Caki2 (cell line): ENCODE measurements at places on chromosomes 1 and 21. TPM values are rescaled to one million over a fixed set of nuclear protein-coding genes. Genes with fewer than 3 reads are reported as not detected.

DNA sequence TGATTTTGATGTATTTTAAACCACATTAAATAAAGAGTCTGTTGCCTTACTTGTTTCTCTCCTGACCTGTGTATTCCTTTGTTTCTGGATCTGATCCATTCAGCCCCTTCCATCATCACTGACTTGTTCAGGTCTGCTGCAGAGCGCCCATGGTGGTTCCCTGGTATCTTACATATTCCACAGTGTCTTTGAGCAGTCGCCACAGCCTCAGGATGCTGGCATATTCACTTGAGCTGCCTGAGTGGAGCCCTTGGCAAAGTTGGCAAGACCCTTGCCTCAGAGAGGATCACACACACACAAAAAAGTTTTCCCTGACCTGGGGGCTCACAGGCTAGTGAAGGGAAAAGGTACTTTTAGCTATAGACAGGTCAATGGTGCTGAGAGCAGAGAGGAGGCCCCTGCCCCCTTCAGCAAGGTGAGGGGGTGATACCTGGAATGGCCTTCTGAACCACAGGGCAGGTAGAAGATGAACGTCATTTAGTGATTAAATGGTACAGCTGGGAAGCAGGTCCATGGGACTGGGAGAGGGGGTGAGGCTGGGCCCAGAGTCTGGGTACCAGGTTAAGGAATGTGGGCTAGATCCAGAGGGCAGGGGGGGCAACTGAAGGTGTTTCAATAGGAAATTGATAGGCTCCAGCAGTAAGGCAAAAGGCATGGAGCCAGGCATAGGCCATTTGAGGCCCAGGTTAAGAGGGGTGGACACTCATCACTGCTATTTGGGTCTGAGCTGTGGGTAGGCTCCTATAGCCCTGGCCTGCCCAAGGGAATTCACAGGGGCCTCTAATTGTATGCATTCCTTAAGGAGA, 2.0 kb upstream of the CCDC28B start:
- no peak for DNase-seq

PODN gene
- total RNA-seq = not detected in 2 replicates

DNA sequence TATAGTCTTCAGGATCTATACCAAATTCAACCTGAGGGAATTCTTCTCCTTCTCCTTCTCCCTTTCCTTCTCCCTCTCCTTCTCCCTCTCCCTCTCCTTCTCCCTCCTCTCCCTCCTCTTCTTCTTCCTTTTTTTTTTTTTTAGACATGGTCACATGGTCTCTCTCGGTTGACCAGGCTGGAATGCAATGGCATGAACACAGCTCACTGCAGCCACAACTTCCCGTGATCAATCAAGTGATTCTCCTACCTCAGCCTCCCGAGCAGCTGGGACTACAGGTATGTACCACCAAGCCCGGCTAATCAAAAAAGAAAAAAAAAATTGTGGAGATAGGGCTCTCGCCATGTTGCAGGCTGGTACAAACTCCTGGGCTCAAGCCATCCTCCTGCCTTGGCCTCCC, 51.5 kb downstream of the DNAI4 start:
- peak; percentile 9 for DNase-seq

DNA sequence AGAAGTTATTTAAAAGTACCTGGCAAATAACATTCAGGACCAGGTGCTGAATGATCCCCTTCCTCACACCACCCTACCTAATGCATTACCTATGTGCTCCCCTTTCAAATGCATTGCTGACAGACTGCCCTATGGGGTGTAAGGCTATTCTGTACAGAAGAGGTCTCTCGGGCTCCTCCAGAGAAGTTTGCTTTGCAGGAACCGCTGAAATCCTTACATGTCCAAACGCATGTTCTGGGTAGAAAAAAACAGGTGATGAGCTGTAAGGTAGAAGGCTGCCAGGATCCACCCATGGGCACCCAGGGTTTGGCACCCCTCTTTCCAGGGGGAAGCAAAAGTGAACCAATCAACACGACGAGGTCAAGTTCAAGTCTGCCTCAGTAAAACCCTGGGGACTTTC, 58.3 kb upstream of the TARBP1 start:
- no peak for DNase-seq

- no peak for DNase-seq
These were observed 102.1 kb downstream of the JAK1 start for GRCh38 chr1:64864018-64864940.

DNA sequence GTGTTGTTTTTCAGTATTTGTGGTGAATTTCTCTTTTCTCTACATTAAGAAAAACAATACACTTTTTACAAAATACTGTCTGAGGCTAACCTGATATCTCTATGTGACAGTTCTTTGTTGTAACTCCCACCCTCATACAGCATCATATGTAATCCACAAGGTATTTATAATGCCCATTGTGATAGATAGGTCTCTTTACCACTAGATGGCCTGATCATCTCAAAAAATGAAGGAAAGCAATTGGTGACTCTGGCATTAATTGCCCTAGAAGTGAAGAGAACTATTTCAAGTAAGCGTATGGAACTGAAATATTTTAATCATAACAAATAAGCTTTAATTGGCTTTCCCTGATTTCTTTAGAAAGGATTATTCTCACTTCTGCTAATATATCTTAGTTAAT, 36.2 kb upstream of the HFM1 start:
- no peak for DNase-seq

COL6A1 gene
- 95.8 and 146 TPM in 2 replicates for total RNA-seq

DNA sequence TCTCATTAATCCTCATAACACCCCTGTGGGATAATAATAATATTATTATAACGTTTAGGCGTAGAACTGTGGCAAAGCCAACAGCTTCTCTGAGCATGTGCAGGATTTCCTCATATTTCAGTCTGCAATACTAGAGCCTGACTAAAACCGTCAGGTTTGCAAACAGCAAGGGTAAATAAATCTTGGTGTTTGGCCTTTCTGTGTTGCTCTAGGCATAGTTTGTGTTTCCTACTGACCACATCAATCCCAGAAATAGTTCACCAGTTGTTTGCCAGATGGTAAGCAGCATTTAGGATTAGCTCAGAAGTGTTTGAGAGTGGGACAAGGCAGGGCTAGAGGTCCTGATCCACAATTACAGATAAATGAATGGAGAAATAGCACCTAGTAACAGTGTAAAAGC, 2.8 kb upstream of the KCNA3 start:
- DNase-seq = no peak

DNA sequence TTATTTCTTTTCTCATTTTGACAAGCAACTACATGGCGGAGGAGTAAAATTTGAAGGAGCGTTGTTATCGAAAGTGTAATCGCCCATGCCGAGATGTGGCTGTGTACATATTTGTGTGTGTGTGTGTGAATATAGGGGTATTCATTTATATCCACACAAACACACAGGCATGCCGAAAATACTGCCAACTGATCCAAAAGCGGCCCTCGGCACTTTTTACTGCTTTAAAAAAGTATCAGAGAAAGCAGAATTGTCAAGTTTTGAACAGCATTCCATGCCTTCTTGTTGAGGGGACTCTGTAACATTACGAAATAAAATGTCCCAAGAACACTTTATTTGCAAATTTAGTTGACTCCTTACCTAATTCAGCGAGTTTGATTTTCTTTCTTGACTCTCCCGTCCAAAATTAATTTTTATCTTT, 1.1 kb downstream of the PBX1 start:
- DNase-seq = no peak

GRCh38 chr1:56806804-56807203, 12.4 kb downstream of the FYB2 start:
- DNase-seq = no peak

GRCh38 chr1:172134087-172134731, 286.3 kb upstream of the C1orf105 start:
- DNase-seq = no peak

S100B gene
- total RNA-seq = not detected in 2 replicates

POU3F1 gene
- total RNA-seq = not detected in 2 replicates

ZMYM4 gene
- 9.7 and 12.3 TPM in 2 replicates for total RNA-seq

GRCh38 chr1:209531006-209531405, 52.5 kb upstream of the CAMK1G start:
- DNase-seq = no peak
